HEK293T (cell line): ENCODE measurements at places on chromosomes 1 and 21.

DNA sequence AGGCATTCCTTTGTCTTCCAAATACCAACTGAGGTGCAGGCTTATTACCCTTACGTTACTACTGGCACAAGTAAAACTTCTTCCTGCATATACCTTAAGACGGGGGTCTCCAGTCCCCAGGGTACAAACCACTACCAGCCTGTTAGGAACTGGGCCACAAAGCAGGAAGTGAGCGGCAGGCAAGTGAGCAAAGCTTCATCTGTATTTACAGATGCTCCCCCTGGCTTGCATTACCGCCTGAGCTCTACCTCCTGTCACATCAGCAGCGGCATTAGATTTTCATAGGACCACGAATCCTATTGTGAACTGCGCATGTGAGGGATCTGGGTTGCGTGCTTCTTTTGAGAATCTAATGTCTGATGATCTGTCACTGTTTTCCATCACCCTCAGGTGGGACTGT lies 113.1 kb downstream of the SLC45A1 start:
- no peak for DNase-seq

- DNase-seq = no peak
Observed at GRCh38 chr21:41740604-41741252, 26.1 kb downstream of the RIPK4 start.

- DNase-seq = no peak
Observed at GRCh38 chr1:76075877-76076276, 1.3 kb downstream of the ST6GALNAC3 start.

- DNase-seq = no peak
Observed at GRCh38 chr1:23202263-23202749, 15.0 kb downstream of the HTR1D start.

- no peak for DNase-seq
Observed at GRCh38 chr1:109613361-109614147, 5.9 kb downstream of the GNAT2 start.

DNA sequence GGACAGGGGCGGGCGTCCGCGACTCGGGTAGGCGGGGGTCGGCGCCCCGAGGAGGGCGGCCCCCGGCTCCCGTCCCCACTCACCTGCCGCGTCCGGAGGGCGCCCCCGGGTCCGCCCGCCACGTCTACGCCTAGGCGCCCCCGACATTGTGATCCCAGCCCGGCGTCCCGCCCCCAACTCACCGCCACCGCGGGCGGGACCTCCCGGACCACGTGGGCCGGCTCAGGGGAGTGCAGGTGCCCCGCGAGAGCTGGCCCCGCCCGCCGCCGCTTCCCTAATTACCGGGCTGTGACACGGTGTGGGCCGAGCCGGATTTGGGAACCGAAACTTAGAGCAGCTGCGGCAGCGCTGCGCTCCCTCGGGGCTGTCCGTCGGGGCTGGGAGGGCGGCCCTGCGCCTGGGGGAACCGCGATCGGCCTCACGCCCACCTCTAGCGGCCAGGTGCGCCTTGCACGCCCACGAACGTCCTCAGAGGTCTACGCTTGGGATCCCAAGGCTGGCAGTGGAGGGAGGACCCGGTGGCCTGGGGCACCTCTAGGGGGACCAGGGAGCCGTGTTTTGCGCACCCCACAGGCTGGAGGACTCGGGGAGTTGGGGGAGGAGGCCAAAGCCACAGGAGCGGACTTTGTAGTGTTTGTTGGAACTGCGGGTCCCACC lies 521 bp upstream of the NADK start:
- DNase-seq = peak; percentile 63

DNA sequence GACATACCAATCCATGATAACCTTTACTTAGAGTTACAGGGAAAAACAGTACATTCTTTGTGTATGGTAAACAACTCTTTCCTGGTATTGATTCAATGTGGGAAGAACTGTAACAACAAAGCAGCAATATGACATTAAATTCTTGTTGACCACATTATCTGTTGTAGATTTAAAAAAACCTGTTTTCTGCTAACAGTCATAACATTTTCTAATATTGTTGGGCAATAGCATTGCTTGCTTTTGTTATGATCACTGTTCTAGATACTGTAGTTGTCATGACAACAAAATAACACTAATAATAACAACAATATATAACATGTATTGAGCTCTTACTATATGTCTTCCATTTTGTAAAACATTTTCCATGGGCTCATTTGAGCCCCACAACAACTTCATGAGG lies 54.2 kb downstream of the PDE4B start:
- no peak for DNase-seq

DNA sequence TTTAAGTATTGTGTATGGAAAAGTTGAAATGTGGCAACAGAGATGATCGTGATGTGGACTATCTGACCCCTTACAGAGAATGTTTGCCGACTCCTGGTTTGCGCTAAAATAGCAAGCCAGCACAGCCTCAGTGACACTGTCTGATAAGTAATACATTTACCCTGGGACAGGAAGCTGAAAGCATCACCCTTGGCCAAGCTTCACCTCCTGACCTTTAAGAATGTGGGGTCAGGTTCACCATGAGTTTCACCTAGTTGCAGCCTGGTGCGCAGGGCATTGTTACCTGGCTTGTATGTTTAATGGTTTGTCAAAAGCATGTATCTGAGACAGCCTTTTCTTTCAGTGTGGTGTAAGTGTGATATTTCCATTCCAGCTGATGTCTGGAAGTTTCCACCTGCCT lies 29.2 kb downstream of the TRAF5 start:
- no peak for DNase-seq

GRCh38 chr1:93734999-93735398 lies 53.4 kb upstream of the BCAR3 start:
- no peak for DNase-seq

DNA sequence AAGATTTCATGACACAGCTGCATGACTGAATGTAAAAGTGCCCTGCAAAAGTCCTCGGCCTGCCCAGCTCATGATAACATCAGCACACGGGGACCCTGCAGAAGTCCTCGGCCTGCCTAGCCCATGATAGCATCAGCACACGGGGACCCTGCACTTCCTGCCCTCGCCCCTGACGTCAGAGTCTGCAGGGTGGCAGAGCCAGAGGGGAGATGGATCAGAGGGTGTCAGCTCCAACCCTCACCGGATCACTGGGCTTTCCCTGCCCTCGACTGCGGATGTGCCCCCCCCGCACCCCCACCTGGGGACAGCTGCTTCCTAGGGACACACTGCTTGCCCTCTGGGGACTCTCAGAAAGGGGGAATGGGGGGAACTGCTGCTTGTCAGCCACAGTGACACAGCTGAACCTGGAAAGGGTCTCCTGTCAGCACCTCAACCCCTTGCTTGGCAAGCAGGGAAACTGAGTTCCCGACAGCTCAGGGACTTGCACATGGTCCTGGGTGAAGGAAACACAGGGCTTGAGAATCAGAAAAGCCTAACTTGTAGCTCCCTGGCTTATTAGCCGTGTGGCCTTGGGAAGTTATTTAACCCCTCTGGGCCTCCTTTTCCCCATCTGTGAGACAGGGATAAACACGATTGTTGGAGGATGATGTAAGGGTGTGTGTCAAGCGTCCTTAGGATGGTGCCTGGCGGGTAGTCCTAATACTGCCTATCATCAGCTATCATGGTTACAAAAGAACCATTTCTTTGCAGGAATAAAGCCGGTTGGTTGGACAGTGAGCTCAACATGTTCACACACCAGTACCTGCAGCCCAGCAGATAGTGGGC lies 8.3 kb upstream of the MIIP start:
- DNase-seq = no peak

DNA sequence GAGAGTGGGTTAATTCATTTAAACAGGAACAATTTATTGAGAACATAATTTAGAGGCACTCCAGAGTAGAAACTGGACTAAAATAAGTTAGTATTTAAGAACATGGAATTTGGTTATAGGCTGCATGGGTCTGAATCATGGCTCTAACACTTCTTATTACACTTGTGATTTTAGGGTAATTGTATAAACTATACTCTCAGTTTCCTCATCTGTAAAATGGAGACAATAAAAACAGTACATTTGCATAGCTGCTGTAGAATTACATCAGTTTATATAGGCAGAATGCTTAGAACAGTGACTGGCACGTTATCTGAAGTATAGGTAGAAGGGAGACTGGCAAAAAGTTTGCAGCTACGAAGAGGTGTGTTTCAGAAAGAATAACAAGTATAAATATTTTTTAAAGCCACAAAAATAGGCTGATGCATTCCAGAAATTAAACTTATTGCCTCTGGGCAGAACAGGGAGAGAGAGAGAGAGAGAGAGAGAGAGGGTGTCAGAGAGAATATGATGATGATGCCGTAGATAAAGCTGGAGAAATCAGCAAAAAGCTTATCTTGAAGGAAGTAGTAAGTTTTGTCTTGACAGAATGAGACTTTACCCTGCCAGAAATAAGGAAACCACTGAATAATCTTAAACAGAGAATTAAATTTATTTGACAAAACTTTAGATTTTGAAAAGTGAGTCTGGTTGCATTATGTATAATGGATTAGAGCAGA lies 8.1 kb upstream of the OR6K3 start:
- no peak for DNase-seq
